Stimulated activated CD4-positive, alpha-beta T cell treated with anti-CD3 and anti-CD28 coated beads, Interleukin-15, amount 100 ng/mL, for 48 hours (primary cell): ENCODE measurements at places on chromosomes 3 and 15.

DNA sequence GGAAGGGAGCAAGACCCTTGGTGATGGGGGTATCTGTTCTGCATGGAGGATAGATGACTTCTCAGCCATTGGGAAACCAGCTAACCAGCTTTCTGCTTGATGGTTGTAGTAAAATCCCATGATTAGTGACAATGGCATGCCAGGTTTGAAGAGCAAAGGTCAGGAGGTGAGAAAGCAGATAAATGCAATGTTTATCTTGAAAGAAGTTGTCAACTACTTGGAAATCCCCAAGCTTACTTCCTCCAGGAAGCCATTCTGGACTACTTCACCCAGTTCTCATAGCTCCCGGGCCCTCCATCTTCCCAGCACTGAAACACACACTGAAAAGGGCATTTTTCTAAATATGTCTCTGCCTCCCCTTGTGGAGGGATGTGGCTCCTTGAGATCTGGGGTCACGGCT lies 51.3 kb downstream of the SMAD3 start:
- DNase-seq: no peak

DNA sequence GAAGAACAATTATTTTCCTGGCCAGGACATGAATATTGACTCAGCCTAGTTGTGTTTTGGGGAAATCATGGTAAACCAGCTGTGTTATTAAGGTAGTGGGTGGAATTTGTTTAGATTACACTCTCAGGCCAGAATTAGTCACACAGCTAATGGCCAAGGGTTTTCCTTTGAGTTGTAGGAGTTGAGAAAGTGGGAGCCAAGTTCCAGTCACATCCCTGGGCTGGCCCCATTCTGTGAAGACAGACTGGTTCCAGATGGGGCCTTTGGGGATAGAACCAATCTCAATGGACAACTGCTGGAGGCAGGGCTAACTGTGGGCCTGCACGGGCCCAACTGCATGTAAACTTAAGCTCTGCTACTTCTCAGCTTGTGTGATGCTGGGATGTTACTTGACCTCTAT lies 1.4 kb upstream of the RASL12 start:
- no peak for DNase-seq

GRCh38 chr15:91126080-91126479 lies 26.0 kb downstream of the SV2B start:
- no peak for DNase-seq

- DNase-seq: no peak
Measured at GRCh38 chr3:44031387-44032380, 210.0 kb upstream of the TOPAZ1 start.

- DNase-seq: no peak
Measured at GRCh38 chr15:60774829-60775463, 296.0 kb upstream of the ICE2 start.

DNA sequence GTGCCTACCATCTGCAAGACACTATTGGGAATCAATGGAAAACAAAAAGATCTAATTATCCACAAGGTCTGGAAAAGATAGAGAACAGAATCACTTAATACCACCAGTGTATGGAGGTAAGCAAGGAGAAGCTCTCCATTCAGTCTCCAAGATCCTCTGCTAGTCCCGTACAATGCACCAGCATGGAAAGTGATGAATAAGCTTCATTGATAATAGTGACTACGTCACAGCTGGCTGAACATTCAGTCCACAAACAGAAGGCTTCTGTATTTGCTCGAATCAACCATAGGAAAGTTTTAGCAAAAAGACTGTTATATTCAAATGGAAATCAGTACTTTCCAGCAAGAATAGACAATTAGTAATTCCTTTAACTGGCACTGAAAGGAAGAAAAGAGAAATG lies 42.9 kb downstream of the IGSF11 start:
- no peak for DNase-seq

DNA sequence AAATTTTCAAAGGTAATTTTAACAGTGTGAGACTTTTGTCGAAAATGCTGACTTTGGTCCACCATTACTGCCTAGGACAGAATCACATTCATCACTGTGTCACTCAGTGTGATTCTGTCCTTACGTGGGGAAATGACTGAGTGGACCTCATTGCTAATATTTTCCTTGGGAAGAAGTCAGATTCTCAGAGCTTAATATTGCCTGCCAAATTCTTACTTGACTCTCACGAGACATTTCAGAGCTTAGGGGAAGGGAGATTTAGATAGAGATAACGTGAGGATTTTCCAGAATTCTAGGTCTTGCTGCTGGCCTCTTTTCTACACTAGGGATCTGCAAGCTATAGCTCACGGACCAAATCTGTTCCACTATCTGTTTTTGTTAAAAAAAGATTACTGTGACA lies 270.4 kb downstream of the SUCLG2 start:
- no peak for DNase-seq

- DNase-seq: no peak
Measured at GRCh38 chr3:19811689-19812088, 122.3 kb downstream of the EFHB start.

DNA sequence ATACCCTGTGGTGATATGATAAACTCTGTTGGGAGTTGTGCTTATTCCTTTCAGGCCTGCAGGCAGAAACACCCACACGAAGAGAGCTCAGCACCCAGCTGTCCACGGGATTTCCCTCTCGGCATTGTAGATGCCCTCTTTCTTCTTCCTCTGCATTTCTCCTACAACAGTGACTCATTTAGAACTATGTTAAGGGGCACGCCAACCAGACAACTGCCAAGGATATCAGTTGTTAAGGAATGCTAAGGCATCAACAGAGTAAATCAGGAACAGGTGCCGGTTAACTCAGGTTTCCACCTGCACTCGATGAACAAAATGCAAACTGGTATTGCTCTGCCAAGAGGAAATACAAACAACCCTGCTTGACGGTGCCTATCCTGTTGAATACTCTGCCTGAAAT lies 270.0 kb upstream of the PEX5L start:
- no peak for DNase-seq

- no peak for DNase-seq
Measured at GRCh38 chr3:191217301-191217700, 18.3 kb downstream of the OSTN start.
